NCI-H1436 (cell line): ENCODE measurements at places on chromosomes 13 and 19.
A peak's percentile ranks its signal among the peaks of the same experiment; 100 is the strongest.

DNA sequence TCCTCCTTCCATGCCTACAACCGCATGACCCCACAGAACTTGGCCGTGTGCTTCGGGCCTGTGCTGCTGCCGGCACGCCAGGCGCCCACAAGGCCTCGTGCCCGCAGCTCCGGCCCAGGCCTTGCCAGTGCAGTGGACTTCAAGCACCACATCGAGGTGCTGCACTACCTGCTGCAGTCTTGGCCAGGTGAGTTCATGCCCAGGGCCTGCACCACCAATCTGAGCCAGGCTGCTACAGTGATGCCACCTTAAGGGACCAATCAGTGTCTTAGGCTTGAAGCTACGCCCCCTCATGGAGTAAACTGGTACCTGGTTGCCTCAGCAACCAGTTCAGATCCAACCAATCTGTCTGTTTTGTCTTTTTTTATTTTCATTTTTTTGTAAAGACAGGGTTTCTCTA lies 5.2 kb downstream of the SYDE1 start:
- DNase-seq, result no peak

DNA sequence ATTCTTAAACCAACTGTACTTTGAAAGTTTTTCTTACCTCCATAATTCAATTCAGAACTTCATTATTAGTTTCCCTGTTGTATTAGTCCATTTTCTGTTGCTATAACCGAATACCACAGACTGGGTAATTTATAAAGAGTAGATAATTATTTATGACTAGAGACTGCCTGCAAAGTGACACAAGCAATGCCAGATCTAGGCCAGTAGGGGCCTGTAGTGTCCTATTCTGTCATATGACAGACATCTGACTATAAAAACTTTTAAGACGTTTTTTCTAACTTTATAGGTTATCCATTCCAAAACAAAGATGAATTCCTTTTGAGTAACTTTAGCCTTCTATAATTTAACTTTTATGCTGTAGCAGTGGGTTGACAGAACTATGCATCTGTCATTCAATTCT lies 2783.8 kb downstream of the PCDH9 start:
- no peak for DNase-seq

DNA sequence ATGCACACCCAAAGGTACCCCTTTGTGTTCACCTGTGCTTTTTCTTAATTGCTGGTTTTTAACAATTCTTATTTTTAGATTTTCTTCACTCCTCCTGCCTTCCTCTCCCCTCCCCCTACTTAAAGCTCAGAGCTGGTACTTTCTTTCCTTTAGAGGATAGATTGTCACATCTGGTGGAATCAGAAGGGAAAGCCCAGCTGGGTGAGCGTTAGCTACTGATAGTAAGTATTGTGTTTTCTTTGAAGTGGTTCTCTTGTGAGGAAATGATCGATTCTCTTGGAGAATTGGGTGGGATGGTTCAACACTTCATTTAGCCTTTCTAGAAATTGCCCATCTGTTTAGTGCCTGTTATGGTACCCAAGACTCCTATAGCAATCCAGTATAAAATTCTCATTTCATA lies 84.8 kb downstream of the FLT1 start:
- no peak for DNase-seq

- no peak for DNase-seq
Measured at GRCh38 chr13:39200249-39200910, 162.1 kb downstream of the NHLRC3 start.

DNA sequence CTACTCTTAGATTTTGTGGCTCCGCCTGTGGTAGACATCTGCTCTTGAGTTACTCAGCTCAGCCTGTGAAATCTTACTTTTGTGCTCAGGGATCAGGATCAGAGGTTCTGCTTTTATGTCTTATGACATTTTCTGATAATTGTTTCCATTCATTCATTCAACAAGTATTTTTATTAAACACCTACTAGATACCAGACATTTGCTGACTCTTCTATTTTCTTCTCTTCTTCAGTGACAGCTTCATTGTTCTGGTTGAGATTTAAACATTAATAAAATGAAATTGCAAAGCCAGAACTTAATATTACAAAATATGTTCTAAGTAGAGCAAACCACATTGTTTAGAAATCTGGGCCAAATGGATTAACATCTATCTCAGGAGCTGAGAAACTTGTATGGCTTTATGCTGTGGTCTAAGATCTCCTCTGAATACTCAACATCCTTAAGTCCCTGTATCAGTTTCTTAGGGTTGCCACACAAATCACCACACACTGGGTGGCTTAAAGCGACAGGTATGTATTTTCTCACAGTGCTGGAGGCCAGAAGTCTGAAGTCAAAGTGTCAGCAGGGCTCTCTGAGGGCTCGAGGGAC lies 15.8 kb upstream of the MICU2 start:
- DNase-seq, result no peak

DNA sequence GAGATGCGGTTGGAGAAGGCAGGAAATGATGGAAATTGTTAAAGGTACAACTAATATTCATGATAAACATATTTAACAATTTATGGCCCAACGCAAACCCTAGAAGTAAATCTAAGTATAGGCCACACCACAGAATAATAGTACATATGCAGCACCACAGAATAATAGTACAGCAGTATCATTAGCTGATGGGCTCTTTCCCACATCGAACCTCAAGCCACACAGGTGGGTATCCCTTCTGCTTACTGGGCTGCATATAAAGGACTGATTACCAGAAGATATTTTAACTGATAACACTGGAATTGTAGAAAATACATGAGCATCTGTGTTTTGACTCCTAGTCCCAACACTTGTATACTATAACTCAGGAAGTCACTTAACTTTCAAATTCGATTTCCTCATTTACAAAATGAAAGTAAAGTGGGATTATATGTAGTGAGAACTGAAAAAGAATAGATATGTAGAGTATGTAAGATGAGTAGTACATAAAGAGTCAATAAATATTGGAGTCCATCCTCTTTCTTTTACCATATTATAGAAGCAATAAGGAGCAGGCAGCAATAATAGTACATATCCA lies 91.5 kb downstream of the TSC22D1 start:
- DNase-seq, result no peak

DNA sequence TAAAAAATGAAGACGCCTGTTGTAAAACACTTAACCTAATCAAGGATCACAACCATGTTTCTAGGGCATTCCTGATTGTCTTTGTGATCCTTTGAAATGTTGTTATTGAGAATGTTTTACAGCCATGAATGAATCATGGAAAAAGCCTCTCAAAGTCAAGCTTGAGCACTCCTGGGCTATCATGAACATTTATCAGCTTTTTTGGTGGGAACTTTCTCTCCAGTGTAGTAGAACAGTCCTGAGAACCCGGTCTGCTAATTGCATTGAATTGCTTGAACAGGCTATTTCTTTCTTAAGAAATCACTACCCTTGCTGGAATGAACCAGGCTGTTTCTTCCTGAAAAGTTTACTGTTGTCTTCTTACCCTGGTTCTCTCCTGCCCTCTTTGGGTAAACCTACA lies 516.5 kb downstream of the FGF9 start:
- DNase-seq, result no peak

DNA sequence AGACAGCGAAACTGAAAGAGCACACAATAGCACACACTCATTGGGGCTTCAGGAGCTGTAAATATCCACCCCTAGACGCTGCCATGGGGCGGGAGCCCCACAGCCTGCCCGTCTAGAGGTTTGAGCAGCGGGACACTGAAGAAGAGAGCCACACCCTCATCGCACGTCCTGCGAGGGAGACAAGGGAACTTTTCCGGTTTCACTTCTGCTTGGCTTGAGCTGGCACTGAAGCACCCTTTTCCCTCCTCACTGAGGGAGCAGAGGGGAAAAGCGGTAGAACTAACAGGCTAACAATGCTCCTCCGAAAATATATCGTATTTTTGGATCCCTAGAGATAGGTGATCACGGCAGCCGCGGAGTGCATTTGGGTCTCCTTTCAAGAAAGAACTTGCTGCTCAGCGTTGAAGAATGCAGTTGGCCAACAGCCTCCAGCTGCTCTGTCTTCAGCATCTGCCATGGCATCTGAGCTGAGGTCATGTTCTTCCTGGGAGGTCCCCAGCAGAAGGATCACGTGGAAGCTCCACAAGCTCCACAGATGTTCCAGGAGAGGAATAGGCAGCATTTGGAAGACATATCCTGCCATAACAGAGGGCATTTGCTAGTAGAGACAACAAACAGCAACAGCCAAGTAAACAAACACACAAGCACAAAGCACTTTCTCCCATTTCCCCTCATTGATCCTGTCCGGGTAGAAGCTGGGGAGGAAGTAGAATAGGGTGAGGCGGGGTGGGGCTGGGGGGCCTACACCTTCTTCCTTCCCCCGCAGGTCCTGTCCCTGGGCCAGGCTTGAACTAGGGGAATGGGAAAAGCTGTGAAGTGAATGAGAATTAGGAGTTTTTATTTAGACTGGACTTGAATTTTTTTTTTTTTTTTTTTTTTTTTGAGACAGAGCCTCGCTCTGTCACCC lies 44.8 kb upstream of the ALOX5AP start:
- DNase-seq, result no peak

GRCh38 chr13:109985871-109986450 lies 199.6 kb upstream of the IRS2 start:
- no peak for DNase-seq

GRCh38 chr13:35854286-35854685 lies 276.9 kb downstream of the DCLK1 start:
- no peak for DNase-seq

DNA sequence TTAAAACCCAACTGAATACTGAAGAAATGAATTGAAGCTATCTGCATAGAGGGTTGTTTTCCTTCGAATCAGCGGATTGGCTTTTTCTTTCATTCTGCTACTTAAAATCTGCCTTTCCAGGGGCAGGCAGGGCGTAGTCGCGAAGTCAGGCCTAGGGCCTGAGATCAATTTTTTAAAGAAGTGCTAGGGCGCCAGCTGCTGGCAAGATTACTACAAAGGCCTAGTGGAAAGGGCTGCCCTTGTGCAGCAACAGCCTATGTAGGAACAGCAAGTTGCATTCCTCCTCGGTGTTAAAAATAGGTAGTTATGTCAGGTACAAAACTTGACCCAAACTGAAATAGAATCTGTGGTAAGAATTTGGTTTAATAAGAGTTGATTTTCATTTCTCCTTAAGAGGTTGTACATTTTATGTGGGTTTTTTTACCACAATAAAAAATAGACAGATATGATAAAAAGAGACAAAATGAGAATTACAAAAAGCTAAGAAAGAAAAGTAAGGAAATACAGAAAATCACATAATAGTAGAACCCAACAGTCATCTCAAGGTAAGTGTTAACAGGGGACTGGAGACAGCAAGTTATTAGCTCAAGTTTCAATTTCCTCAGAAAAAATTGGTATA lies 9.5 kb upstream of the URAD start:
- no peak for DNase-seq

GRCh38 chr19:45423589-45424190 lies at the start of gene ERCC1:
ERCC1 (minus strand) TSS chr19:45423917; CDS start chr19:45423374, 543 bp downstream.
- peak; percentile 97 for DNase-seq

DNA sequence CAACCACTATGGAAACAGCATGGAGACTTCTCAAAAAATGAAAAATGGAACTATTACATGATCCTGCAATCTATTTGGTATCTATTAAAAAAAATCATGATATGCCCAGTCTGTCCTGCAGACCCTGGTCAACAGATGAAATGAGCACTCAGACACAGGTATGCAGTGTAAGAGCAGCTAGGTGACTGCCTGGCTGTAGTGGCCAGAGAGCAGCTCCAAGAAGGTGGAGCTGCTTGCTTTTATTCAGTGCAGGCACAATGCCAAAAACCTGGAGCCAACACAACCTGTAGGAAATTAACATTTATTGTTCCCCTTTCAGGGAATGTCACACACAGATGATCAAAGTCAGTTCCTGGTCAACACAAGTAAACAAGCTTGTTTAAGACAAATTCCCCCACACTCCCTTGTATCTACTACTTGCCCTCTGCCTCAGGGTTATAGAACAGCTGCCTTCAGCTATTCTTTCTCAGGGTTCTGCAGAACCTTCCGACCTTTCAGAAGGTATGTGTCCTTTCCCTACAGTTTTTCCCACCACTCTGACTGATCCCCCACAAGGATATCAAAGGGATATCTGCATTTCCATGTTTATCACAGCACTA lies 933.7 kb upstream of the SLITRK5 start:
- DNase-seq, result no peak

DNA sequence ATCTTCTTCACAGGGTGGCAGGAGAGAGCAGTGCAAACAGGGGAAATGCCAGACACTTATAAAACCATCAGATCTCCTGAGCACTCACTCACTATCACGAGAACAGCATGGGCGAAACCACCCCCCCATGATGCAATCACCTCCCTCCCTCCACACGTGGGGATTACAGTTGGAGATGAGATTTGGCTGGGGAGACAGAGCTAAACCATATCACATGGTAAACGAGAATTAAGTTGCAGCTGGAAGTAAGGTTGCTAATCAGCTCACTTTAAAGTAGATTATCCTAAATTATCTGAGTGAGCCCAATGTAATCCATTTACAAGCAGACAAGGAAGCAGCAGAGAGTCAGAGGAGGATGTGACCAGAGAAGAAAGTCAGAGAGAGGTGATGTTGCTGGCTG lies 102.2 kb upstream of the IPO5 start:
- DNase-seq, result no peak

GRCh38 chr19:38362076-38362945 lies 12.1 kb upstream of the PSMD8 start:
- peak; percentile 74 for DNase-seq

- DNase-seq, result no peak
Measured at GRCh38 chr19:15244808-15245207, 12.6 kb upstream of the EPHX3 start.

- DNase-seq, result no peak
Measured at GRCh38 chr13:106233134-106233735, 302.2 kb downstream of the EFNB2 start.

DNA sequence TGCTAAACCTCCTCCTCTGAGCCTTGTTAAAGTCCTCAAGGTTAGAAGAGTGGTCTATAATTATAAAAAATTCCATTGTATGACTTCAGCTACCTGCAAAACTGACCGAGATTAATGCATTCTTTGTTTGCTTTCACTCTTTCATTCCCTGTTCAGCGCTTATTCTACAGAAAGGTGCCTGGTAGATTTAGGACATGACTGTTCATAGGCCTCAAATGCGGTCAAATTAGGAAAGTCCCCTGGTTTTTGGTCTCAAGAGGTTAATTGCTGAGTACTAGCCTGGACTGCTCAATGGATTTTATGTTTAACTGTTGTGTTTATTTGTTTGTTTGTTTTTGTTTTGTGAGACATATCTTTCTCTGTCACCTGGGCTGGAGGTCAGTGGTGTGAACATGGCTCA lies 35.4 kb downstream of the KL start:
- DNase-seq, result no peak

- DNase-seq, result no peak
Measured at GRCh38 chr19:4067396-4068046, 822 bp upstream of the ZBTB7A start.
